ENCODE measurements at places on chromosomes 4 and X.
A peak's percentile ranks its signal among the peaks of the same experiment; 100 is the strongest.

DNA sequence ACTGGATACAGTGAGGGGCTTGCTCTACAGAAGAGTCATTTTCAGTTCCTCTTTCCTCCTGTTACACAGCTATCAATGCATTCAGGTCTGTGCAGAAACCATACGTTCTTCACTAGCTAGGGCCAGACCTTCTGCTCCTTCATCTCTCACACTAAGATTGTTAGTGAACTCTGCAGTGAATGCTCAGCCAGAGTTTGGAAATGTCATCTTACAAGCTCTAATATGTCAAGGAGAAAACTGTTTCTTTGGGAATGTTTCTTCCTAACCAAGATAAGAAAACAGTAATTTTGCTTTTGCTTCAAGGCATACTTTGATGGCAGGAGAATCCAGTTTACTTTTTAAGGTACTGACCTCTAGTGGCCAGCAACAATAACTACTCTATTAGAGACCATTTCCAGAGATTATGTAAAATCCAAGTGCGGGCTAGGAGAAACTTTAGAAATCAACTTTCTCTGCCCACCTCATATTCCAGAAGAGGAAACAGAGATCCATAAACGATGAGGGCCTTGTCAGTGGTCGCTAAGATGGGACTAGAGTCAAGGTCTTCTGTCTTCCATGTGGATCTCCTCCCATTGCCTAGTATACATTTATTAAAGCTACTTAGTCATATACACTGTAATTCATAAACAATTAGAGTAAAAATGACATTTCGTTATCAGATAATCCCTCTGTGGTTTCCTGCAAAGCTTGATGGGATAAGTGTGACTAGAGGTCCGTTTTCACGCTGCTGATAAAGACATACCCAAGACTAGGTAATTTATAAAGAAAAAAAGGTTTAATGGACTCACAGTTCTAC lies 12.1 kb upstream of the CC2D2A start:
- DNase-seq = no peak

DNA sequence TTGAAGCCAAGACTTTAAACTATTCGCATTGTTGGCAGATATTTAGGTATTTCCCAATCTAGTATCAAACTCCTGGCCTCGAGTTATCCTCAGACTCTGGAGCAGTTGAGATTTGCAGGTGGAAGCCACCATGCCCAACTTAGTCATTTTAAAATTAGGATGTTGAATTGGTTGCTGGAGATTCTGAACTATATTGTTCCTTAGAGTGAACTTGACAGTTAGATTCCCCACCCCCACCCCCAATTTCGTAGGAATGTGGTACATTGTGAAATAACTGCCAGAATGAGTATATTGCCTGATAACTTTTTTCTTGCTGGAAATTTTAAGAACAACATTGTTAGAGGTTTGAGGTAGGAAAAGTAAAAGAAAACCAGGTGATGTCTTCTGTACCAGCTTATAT lies 2.3 kb downstream of the NOCT start:
- DNase-seq = no peak

DNA sequence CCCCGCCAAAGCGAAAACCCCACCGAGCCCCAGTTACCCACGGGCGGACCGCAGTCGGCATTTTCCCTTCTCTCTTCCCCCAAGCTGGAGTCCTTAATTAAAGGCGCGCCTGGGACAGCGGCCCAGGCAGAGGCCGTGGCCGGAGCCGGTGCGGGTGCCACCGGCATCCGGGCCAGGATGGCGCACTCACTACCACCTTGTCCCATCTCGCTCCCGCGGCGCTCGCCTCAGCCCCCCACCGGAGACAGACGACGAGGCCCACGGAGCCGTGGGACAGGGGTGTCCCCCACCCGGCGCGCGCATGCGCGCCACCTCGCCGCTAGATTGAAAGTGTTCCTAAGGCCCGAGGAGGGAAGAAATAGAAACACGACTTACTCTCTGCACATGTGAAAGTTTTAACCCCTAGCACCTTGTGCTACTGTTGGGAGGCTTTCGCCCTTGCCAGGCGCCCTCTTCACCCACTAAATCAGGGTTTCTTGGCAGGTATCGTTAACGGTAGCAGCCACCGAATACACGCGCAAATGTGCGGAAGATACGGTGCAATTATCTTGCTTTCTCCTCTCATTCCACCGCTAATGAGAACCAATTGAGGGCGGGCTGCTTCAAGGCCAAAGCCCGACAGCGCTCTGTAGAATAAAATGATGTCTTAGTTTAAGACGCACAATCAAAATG lies 64.3 kb upstream of the CCDC160 start:
- DNase-seq = peak; percentile 64

- DNase-seq = no peak
Measured at GRCh38 chrX:66017659-66018170, 22.2 kb downstream of the VSIG4 start.

- DNase-seq = no peak
Measured at GRCh38 chrX:114038358-114038757, 545.5 kb upstream of the HTR2C start.

GRCh38 chr4:155040031-155040430 lies 168.4 kb upstream of the NPY2R start:
- no peak for DNase-seq

- DNase-seq = no peak
Measured at GRCh38 chr4:91058345-91058744, 931.2 kb downstream of the CCSER1 start.

DNA sequence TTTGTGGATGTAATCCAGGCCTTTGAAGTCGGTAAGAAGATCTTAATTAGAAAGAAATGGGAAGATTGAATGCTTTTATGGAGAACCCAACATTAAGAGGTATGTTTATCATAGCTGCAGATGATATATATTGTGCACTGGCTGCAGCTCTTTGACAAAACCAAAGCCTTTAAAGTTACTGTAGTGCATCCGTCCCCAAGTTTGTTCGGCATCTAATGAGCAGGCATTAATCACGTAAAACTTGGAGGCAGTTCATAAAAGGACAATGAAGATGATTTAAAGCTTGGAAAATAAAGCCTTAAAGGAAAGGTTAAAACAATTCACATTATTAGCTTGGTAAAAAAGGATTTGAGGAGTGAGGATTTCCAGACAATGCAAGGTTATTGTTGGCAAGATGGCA lies 150.8 kb upstream of the ARX start:
- no peak for DNase-seq

DNA sequence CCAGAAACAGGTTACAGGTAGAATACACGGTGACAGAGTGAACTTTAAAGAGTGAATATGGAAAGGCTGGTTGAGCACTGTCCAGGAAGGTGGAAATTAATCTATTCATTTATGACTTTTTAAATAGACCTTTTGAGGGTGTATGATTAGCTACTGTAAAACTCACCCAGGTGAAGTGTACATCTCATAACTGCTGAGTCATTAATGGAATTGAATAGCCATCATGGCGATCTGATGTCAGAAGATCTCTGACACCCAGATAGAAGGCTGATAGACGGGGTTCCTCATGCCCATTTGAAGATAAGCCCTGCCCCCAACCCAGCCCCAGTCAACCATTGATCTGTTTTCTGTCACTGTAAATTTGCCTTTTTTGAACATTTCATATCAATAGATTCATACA lies 84.0 kb downstream of the PRSS12 start:
- DNase-seq = no peak

- no peak for DNase-seq
Measured at GRCh38 chrX:36626898-36627297, 381.3 kb upstream of the FAM47C start.

- no peak for DNase-seq
Measured at GRCh38 chr4:17077105-17077504, 178.7 kb upstream of the LDB2 start.

- DNase-seq = no peak
Measured at GRCh38 chr4:169033660-169034059, 23.6 kb upstream of the CBR4 start.

DNA sequence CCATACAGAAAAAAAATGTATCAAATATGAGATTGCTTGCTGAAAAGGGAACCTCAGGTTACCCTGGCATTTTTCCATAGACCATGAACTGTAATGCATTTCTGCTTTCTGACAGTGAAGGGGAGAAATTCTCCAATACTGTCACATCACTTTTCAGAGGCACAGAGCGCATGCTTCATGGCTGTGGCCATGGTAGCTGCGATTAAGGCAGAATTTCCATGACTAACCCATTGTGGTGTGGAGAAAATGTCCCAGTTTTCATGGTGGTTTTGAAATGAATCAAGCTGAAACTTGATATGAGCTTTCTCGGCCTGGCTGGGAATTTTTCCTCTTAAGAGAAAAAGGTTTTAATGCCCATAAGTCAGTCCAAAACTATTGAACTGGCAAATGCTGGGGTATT lies 39.5 kb upstream of the MAP3K15 start:
- DNase-seq = no peak

Measured in activated naive CD4-positive, alpha-beta T cell treated with anti-CD3 and anti-CD28 coated beads, Interleukin-2, amount 10 ng/mL, durations not matched to agents 7 days and 5 days (primary cell).